ENCODE measurements at places on chromosomes 7 and 10. TPM values are rescaled to one million over a fixed set of nuclear protein-coding genes. Genes with fewer than 3 reads are reported as not detected.

The NCF1 gene
- 301 TPM for polyA plus RNA-seq

DNA sequence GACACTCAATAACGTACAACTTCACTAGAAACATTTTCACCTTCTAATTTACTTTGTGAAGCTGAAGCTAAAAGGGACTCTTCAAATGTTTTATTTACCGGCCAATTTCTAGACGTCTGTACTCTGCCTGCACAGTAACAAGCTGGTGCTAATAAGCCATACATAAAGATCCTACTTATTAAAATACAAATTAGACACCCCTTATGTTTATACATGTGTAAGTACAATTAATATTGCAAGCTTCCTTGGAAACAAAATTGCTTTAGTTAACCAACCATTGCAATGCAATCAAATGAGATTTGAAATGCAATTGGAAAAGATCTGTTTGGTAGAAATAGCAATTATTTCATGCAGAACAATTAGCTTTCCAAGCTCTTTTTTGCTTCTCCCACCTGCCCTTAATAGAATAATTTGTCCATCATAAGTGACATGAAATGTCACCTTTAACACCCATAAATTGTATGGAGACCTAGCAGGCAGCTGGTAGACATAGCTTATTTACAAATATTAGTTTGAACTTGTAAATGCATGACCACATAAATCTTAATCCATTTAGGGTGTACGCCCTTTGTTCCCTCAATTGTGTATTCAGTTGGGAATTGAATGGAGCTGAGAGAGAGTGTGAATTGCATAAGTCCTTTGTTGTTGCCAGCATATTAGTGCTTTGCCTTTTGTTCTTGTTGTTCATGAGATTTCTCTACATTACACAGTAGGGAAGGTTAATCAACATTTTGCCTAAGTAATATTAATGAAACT, 277.1 kb downstream of the CACNA2D1 start:
- H3K4me1 ChIP-seq = no peaks in the 10 kb centered on the region
- H3K27ac ChIP-seq = no peak overlapping the region
- H3K4me3 ChIP-seq = no peak overlapping the region
- H3K27me3 ChIP-seq = no peaks in the 10 kb centered on the region

The AGR3 gene
- not detected for polyA plus RNA-seq

DNA sequence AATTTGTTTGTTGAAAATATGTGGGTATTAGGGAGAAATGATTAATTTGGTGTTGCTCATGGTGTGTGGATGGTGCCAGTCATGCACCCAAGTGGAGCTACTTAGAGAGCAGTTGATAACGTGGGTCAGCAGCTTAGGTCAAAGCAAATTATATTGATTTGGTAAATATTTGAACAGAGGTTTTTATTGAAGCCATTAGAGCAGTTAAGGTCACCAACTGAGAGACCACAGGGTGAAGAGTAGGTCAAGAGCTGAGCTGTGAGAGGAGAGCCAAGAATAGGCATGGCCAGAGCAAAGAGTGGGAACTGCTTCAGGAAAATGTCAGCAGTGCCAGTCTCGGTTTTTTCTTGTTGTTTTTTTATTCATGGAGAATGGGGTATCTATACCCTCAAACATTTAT, 97.9 kb downstream of the TMEM168 start:
- no peaks in the 10 kb centered on the region for H3K36me3 ChIP-seq
- no peaks in the 10 kb centered on the region for H3K4me1 ChIP-seq

DNA sequence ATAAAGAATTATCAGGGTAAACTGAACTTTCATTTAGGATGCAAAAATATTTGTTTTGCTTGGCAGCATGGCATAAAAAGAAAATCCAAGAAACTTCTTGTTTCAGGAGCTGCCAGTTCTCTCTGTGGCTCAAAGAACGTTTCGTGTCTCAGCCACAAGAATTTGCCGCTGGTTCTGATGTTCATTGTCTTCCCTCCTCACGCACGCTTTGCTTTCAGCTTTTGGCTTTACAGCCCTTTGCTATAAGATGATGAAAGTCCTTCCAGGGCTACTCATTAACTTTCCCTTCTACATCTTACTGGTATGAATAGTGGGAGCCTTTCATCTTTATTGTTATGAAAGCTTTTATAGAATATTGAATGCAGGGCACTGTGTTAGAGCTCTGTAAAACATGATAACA, 124.7 kb downstream of the BICC1 start:
- H3K27ac ChIP-seq = no peak overlapping the region
- no peaks in the 10 kb centered on the region for H3K36me3 ChIP-seq
- no peak for DNase-seq
- H3K4me3 ChIP-seq = no peak overlapping the region
- no peaks in the 10 kb centered on the region for H3K27me3 ChIP-seq

DNA sequence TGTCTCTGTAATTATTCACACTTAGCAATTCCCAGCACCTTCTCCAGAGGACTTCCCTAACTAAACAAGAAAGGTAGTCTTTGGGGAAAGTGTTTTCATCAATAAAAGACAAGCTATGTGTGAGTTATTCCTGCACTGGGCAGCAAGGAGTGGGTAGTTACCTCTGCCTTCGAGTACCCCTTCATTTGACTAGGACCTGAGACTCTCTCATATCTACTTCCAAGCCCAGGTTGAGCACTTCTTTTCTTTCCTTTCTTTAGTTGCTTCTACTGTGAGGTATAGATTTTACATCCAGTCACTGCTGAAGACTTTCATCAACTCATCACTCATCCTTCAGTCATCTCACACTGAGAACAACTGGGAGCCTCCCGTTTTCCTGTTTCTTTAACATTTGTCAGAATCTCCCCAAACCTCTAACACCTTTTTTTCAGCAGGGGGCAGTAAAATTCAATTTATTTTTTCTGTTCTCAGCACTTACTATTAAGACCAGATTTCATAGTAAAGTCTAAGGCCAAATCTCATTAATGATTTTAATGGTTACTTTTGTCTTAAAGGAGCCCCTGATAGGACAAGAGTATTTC, 80.1 kb upstream of the PRSS1 start:
- DNase-seq = peak; percentile 17
- H3K4me1 ChIP-seq = peaks cover 32% of the 10 kb centered on the region
- no peak overlapping the region for H3K4me3 ChIP-seq
- no peaks in the 10 kb centered on the region for H3K36me3 ChIP-seq
- H3K27me3 ChIP-seq = no peaks in the 10 kb centered on the region

GRCh38 chr7:45069444-45070253, 19.1 kb downstream of the NACAD start:
- no peak overlapping the region for H3K4me3 ChIP-seq
- DNase-seq = no peak
- no peak overlapping the region for H3K27ac ChIP-seq
- no peaks in the 10 kb centered on the region for H3K36me3 ChIP-seq
- peaks cover 14% of the 10 kb centered on the region for H3K4me1 ChIP-seq

The ZP3 gene
- polyA plus RNA-seq = 4.1 TPM

The ASB10 gene
- polyA plus RNA-seq = not detected

DNA sequence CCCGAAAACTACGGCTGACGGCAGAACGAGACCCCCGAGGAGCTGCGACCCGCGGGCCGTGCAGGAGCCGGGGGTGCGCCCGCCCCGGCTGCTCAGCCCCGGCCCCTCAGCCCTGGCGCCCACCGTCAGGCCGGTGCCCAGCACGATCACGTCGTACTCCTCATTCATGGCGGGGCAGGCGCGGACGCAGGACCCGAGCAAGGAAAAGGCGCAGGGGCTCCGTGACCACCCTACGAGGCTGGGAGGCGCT, 218 bp downstream of the GDI2 start:
- no peaks in the 10 kb centered on the region for H3K36me3 ChIP-seq
- H3K27me3 ChIP-seq = no peaks in the 10 kb centered on the region
- no peak for DNase-seq
- H3K27ac ChIP-seq = peak overlapping the region; percentile 86
- H3K4me3 ChIP-seq = peak overlapping the region; percentile 93

DNA sequence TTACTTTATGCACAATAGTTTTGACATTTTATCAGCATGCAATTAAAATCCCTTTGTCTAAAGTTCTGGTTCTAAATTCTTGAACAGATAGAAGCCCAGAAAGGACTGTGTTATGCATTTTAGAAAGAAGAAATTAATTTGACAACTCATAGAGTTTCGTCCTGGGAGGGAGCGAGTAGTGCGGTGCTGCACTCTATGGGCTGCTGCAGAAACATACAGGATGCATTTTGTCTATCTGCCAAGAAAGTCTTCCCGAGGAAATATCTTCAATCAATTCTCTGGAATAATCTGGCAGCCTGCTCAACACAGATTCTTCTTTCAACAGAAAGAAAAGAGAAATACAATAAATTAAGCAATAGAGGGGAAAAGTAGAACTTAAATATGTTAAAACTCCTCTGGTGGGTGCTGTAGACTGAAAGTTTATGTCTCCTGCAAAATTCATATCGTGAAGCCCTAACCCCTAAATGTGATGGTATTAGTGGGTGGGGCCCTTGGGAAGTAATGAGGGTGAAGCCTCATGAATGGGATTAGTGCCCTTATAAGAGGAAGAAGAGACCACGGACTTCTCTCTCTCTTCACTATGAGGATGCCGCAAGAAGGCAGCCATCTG, 39.0 kb upstream of the IFRD1 start:
- H3K36me3 ChIP-seq = no peaks in the 10 kb centered on the region
- no peaks in the 10 kb centered on the region for H3K4me1 ChIP-seq
- H3K27me3 ChIP-seq = peaks cover 19% of the 10 kb centered on the region
- H3K4me3 ChIP-seq = no peak overlapping the region
- DNase-seq = no peak
- H3K27ac ChIP-seq = no peak overlapping the region

- DNase-seq = no peak
- H3K4me1 ChIP-seq = no peaks in the 10 kb centered on the region
- no peak overlapping the region for H3K4me3 ChIP-seq
- H3K27ac ChIP-seq = no peak overlapping the region
- H3K36me3 ChIP-seq = no peaks in the 10 kb centered on the region
Measured at GRCh38 chr10:59337201-59337652, 25.1 kb downstream of the FAM13C start.

The DPP6 gene
- polyA plus RNA-seq = not detected

Measured in naive B cell (primary cell).